Frontal cortex (tissue), 4 donors: ENCODE measurements at places on chromosomes 11 and 22.

GRCh38 chr11:119673759-119674336, 55.2 kb downstream of the NECTIN1 start:
- DNase-seq = no peak

GRCh38 chr11:130448416-130449309, at the start of gene ADAMTS15:
Gene ADAMTS15 (plus strand): TSS chr11:130448645. CDS start chr11:130448974, 329 bp downstream.
- DNase-seq = peak; percentile 50

- DNase-seq = no peak
Measured at GRCh38 chr11:128058580-128059208, 528.7 kb downstream of the ETS1 start.

DNA sequence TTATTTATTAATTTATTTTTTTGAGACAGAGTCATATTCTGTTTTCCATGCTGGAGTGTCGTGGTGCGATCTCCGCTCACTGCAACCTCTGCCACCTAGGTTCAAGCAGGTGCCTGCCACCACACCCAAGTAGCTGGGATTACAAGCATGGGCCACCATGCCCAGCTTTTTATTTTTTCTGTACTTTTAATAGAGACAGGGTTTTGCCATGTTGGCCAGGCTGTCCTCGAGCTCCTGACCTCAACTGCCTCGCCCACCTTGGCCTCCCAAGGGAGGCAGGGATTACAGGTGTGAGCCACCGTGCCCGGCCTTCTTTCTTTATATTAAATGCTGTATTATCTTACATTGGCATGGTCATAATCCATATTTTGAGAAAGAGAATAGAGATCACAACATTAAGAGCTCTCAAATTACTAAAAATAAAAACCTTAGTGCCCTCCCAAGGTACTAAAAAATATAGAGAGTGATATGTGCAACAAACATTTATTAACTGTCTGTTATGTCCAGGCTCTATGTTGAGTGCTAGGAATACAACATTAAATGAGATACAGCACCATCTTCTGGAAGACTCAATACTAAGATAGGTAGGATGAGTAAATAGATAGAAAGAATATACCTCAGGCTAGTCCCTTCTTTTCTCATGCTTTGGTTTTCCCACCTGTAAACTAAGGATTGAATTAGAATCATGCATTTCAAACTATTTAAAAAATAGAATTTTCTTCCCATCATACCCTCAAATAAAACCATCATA, 84.1 kb downstream of the BBOX1 start:
- DNase-seq = no peak

GRCh38 chr11:70226967-70227366, 23.9 kb downstream of the FADD start:
- DNase-seq = no peak

GRCh38 chr11:118136801-118137200, 15.8 kb downstream of the SCN4B start:
- DNase-seq = no peak
